ENCODE measurements at places on chromosomes 5 and 9. TPM values are rescaled to one million over a fixed set of nuclear protein-coding genes. Genes with fewer than 3 reads are reported as not detected.

DNA sequence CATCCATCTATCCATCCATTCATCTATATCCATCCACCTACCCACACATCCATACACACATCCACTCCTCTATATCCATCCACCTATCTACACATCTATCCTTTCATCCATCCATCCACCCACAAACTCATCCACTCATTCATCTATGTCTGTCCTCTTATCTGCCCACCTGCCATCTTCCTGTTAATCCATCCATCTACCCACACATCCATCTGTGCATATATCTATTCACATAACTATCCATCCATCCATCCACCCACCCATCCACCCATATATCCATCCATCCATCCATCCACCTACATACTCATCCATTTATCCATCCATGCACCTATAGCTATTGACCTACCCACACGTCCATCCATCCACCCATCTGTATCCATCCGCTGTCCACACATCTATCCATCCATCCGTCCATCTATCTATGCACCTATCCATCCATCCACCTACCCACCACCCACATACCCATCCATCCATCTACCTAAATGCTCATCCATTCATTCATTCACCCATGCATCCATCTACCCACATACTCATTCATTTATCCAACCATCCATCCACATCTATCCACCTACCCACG is 182.1 kb upstream of the TBC1D2 start:
- no peak for DNase-seq
- H3K27me3 ChIP-seq: no peaks in the 10 kb centered on the region
- no peak overlapping the region for H3K27ac ChIP-seq
- no peaks in the 10 kb centered on the region for H3K4me1 ChIP-seq
- H3K4me3 ChIP-seq: no peak overlapping the region

GRCh38 chr9:38145526-38146053 is 76.6 kb upstream of the SHB start:
- DNase-seq: no peak
- no peaks in the 10 kb centered on the region for H3K4me1 ChIP-seq
- H3K27me3 ChIP-seq: peaks cover 10% of the 10 kb centered on the region
- H3K27ac ChIP-seq: no peak overlapping the region
- H3K36me3 ChIP-seq: no peaks in the 10 kb centered on the region

The IL13 gene
- total RNA-seq: not detected

DNA sequence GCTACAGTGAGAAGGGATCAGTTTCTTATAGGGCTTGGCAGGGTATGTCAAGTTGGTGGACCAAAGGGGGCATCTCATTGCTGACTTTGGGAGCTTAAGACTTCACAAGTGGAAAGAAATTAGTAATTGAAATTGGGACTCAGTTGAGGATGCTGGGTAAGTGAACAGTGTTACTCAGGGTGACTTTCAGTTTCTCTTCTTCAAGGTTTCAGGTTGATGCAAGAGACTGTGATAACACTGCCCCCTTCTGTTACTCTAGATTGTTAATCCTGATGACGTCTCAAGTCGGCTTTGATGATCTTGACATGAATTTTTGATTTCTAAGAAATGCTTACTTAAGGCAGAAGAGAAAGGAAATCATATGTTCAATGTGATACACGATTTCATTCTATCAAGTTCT is 21.3 kb downstream of the KCTD16 start:
- DNase-seq: no peak
- no peaks in the 10 kb centered on the region for H3K36me3 ChIP-seq
- H3K4me1 ChIP-seq: peaks cover 40% of the 10 kb centered on the region
- peak overlapping the region; percentile 10 for H3K27ac ChIP-seq
- H3K27me3 ChIP-seq: no peaks in the 10 kb centered on the region

DNA sequence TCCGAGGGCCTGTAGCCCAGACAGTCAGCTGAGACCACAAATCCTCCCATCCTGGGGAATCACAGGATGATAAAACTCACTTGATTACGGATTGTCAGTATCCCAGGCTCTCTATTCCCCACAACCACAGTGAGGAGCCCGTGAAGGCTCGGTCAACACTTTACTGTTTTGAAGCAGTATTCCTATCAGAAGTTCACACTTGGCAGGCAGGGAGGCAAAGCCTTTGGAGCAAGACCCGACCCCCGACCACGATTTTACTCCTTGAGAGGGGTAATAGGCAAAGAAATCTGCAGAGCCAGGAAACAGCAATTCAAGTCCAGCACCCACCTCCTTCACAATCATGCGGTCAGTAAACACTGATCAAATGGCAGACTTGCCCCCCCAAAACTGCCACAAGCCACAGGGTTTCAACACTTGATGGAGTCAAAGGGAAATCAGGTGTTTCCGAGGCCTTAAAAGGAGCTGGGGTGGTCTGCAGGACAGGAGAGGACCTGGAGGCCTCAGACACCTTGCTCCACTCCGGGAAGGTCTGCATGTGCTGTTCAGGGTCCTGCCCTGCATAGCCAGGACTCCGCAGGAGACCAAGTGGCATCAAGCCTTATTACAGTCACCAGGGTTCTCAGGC is 25.2 kb downstream of the BICD2 start:
- H3K4me1 ChIP-seq: peaks cover 79% of the 10 kb centered on the region
- H3K36me3 ChIP-seq: no peaks in the 10 kb centered on the region
- H3K27ac ChIP-seq: peak overlapping the region; percentile 63

GRCh38 chr9:107647141-107647540 is 157.6 kb upstream of the KLF4 start:
- DNase-seq: no peak
- H3K27me3 ChIP-seq: no peaks in the 10 kb centered on the region
- peaks cover 13% of the 10 kb centered on the region for H3K4me1 ChIP-seq
